ENCODE measurements at places on chromosomes 5 and 9.

- DNase-seq = no peak
Observed at GRCh38 chr5:39214912-39215709, 4.3 kb downstream of the FYB1 start.

GRCh38 chr5:103393101-103393754, 134.7 kb downstream of the MACIR start:
- peak; percentile 45 for DNase-seq

GRCh38 chr5:150155258-150156026, at the start of gene PDGFRB:
PDGFRB (minus strand) TSS chr5:150155845; CDS start chr5:150137047, 18,798 bp downstream.
- DNase-seq = peak; percentile 77

DNA sequence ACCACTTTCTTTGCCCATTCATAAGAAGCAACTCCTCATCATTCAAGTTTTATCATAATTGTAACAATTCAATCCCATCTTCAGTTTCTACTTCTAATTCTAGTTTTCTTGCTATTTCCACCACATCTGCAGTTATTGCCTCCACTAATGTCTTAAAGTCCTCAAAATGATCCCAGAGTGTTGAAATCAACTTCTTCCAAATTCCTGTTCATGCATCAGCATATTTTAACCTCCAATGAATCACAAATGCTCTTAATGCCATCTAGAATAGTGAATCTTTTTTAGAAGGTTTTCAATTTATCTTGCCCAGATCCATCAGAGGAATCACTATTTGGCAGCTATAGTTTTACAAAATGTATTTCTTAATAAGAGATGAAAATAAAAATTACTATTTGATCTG, 3.2 kb upstream of the SRP19 start:
- DNase-seq = peak; percentile 11

GRCh38 chr5:57066924-57067596, 106.8 kb upstream of the GPBP1 start:
- no peak for DNase-seq

DNA sequence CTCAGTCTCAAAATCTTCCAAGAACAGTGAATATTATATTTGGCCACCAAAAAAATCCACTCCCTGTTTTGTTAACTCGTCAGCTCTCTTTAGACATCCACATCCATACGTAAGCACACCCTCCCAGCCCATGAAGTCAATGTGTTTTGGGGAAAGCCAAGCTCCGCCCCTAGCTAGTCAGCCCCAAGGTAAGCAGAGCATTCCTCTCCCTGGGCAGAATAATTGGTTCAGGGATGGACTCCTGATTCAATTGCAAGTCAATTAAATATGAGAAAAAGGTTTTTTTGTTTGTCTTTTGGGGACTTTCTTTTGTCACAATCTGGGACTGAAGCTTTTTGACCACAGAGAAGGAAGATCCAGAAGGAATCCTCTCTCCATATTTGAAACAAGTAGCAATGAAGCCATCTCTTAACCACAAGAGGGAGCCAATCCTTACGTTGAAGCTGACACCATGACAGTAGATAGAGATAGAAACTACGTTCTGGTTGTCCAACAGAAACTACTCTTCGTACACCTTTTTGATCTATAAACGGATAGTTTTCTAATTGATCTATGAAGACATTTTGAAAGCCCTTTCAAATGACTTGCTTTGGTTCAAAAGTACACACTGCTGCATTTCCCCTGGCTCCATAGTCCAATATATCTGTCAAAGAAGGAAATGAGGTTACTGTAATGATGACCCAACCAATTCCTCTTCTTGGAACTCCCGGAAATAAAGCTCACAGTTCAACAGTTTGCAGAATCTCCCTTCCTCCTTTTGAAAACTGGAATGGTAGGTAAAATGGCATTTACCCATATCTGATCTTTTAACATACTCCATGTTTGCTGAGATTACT, 166.4 kb downstream of the TLE1 start:
- DNase-seq = peak; percentile 75

DNA sequence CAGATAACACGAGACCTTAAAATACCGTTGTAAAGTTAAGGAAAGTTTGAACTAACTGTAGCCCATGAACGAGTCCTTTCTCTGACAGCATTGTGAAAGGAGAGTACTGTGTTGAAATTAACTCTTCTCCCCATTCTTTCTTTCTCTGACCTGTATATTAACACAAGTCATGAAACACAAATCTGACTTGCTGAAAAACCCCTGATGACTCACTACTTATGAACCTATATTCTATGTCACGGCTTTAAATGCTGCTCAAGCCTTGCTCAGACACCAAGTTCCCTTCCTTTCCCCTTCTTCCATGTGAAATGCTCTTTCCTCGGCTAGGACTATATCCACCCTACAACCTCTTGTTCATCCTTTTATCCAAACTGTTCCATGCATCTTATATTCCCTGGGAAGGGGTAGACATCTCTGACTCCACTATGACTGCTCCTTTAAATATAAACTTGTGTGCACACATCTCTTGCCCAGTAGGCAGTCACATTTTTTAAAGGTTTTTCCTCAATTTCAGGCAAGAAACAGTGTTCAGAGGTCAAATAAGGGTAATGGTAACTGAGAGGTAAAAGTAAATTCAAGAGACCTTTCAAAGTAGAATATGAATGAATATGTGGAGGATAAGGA, 142.9 kb downstream of the NFIB start:
- DNase-seq = peak; percentile 77

GRCh38 chr5:120405286-120405864, 58.7 kb upstream of the PRR16 start:
- DNase-seq = peak; percentile 84

GRCh38 chr5:113450462-113450861, 15.7 kb upstream of the TSSK1B start:
- no peak for DNase-seq

- peak; percentile 95 for DNase-seq
Observed at GRCh38 chr9:121556580-121556979, 56.9 kb upstream of the GGTA1 start.

- no peak for DNase-seq
Observed at GRCh38 chr5:99879791-99880511, 655.2 kb upstream of the FAM174A start.

DNA sequence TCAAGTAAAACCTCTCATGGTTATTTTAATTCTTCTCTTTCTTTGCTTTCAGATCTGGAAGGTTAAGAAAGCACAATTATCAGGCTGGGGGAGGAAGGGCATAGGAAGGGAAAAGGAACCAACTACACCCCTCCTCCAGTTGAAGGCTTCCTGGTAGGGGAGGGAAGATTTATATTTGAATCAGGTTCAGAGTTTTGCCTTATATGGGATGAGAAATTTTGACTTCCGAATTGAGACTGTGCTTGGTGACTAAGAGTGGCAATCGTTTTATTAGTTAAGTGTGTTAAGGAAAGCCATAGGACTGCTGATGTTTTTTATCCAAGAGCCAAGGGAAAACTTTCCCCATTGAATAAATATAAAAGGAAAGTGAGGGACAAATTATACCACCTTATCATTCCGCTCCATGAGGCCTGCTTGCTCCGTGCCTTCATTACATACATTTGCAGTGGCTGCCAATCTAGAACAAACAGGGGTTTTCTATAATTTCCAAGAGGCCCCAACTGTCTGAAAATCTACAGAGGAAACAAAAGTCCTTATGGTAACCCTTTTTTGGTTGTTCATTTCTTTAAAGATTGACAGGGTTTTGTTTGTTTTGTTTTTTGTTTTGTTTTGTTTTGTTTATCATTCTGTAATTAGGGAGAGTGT, 115.7 kb upstream of the EPB41L4A start:
- no peak for DNase-seq

- no peak for DNase-seq
Observed at GRCh38 chr5:172620506-172620905, 20.6 kb upstream of the NEURL1B start.

DNA sequence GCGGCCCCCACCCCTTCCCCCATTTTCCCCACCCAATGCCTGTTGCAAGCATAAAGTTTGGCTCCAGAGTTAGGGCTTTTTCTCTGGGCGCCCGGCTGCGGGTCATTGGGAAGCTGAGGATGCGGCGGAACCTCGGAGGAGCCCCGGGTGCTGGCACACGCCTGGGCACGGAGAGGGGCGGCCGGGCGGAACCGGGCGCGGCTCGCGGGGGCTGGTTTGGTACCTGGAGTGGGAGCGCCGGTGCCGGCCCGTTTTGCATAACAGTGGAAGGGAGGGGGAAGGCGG, 1.2 kb downstream of the PPARGC1B start:
- no peak for DNase-seq

- DNase-seq = no peak
Observed at GRCh38 chr9:111955048-111955447, 58.4 kb downstream of the UGCG start.

DNA sequence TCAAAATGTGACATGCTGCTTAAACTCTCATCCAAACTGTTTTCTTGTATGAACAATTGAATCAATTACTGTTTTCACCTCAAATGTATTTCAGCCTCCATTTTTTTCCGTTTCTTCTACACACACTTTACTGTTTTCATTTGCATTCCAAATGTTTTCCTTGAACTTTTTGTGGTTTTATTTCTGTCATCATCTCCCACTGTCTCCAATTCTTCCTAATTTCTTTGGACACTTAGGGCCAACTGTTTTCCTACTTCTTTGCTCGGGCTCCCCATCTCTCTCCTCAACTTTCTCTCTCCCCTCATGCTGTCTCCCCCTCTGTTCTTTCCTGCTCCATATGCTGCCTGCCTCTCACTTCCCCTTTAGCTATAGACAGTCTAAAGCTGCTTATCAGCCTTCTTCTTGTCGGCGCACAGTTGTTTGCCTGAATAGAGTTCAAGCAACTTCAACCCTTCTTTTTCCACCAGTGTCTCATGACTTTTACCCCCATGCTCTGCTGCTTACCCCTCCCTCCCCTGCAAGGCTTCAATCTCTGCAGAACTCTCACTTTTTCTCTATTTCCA, 443.4 kb downstream of the DTWD2 start:
- DNase-seq = no peak

GRCh38 chr5:39624890-39625289, 200.1 kb upstream of the DAB2 start:
- no peak for DNase-seq

- no peak for DNase-seq
Observed at GRCh38 chr5:10360686-10361085, 7.2 kb downstream of the MARCHF6 start.

GRCh38 chr5:168318240-168318639, 26.8 kb downstream of the WWC1 start:
- DNase-seq = peak; percentile 70

DNA sequence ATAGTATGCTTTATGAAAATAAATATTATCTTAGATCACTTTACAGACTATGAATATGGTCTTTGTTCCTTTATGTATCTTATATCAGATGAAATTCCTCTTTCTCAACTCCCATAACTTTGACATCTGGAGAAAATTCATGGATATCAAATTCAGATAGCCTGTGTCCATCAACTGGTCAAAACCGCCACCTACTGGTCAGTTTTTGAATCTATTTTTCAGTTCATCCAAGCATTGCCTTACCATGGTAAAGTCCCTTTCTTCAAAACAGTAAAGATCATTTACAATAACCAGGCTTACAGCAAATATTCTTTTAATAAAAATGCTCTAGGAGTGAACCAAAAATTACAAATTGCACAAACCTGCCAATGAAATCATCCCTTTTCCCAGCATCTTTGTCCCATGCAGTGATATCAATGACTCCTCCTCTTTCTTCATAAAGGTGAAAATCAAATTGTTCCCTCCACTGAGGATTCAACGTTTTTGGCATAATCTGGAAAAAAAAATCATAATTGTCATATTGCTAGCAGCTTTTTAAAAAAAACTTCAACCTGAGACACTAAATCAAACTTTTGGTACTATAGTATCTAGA, 290.5 kb downstream of the SLF1 start:
- DNase-seq = peak; percentile 40

GRCh38 chr5:116347657-116348056, 227.0 kb downstream of the SEMA6A start:
- DNase-seq = no peak

DNA sequence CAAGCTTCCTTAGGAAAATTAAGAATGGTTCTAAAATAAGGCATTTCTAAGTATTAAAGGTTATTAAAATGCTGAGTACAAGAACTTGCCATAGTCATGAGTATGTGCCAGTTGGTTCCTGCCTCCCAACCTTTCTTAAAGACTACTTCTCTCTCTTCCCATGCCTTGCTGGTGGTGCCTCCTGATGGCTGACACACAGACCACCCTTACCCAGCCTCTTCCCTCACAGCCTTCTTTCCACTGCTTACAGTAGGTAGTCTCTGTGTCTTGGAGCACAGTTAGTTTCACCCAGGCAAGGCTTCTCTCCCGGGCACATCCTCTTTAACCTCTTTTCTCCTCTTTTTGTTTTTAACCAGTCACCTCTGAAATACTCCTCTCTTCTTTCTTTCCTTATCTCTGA, 20.6 kb upstream of the GPR150 start:
- no peak for DNase-seq

DNA sequence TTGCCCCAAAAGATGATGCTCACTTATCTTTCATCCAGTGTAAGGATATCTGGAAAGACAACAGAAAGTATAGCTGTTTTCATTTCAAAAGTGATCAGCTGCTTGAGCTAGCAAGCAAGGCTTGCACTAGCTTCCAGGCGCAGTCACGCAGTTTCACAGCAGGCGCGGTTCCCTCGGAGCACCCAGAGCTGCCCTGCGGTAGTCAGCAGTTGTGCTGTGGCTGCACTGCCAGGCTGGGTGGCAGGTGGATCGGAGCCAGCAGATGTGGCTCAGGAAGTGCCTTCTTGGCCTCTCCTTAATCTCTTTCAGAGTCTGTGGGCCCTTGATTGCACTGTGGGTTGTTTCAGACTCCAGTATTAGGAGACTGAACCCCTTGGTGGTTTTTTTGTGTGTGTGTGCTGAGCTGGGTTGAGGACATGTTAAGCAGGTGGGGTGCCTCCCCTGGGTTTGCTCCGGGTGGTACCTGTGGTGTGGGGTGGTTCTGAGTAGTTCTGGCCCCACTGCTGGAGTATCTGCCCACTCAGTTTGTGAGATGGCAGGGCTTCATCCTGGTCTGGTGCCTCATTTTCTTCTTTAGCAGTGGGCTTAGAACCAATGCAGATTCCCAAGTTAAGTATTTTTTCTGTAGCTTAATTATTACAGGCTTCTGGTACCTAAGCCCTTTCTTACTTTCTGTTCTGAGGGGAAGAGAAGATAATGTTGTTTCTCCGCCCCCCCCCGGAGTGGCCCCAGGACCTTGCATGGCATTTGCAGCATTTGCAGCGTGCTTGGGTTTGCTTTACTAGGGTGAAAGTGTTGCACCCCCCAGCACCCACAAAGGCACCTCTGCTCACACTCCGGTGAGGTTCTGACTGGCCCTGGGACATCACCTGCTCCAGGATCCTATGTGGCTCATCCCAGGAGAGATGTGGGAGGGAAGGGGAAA, 16.4 kb downstream of the TENT4A start:
- DNase-seq = no peak

DNA sequence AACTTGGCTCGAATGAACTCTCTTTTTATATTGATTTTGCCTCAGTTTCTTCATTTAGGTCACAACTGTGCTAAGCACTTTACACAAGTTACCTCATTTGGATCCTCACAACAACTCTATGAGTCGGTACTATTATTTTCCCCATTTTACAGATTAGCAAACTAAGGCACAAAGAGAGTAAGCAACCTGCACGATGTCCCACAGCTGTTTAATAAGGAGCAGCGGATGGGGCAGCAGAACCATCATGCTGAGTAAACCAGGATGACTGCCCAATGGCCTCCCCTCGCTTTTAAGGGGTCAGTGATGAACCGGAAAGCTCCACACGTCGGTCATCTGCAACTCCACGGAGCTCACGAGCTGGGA, 607 bp downstream of the PRELID2 start:
- DNase-seq = no peak

- DNase-seq = no peak
Observed at GRCh38 chr5:50445296-50445949, 4.3 kb upstream of the EMB start.

GRCh38 chr9:95103871-95104580, 213.5 kb downstream of the FANCC start:
- DNase-seq = no peak

All from amniotic epithelial cell (primary cell).